HFFc6 (cell line): ENCODE measurements at places on chromosomes 1 and 21. TPM values are rescaled to one million over a fixed set of nuclear protein-coding genes. Genes with fewer than 3 reads are reported as not detected.

GRCh38 chr1:29408831-29409605 is 172.7 kb downstream of the PTPRU start:
- no peak for DNase-seq

DNA sequence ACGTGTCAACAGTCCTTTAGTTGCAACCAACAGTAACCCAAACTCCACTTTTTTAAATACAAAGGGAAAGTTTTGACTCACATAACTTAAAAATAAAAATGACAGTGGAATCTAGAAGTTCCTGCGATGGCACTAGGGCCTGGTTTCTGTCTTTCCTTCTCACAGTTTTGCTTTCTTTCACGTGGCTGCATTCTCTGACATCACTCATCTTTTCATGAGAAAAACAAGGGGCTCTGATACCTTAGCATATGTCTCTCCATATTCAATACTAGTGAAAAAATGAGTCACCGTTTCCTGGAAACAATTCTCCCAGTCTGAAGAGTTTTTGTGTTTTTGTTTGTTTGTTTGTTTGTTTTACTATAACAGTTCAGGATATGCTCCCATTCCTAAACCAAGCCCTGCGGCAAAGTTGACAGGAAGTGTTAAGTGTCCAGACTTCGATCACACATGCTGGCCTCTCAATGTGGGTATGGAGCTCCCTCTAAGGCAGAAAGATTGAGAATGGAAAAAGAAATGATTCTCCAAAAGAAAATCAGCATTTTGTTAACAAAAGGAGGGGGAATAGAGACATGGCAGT is 483.3 kb downstream of the TTLL7 start:
- DNase-seq = no peak

GRCh38 chr1:6960291-6960811 is 175.1 kb downstream of the CAMTA1 start:
- DNase-seq = peak; percentile 82

GRCh38 chr1:53561503-53562105 is 102.4 kb downstream of the DMRTB1 start:
- no peak for DNase-seq

GRCh38 chr1:244099258-244099930 is 48.3 kb downstream of the ZBTB18 start:
- no peak for DNase-seq

- no peak for DNase-seq
Measured at GRCh38 chr1:115867216-115867615, 26.3 kb upstream of the NHLH2 start.

DNA sequence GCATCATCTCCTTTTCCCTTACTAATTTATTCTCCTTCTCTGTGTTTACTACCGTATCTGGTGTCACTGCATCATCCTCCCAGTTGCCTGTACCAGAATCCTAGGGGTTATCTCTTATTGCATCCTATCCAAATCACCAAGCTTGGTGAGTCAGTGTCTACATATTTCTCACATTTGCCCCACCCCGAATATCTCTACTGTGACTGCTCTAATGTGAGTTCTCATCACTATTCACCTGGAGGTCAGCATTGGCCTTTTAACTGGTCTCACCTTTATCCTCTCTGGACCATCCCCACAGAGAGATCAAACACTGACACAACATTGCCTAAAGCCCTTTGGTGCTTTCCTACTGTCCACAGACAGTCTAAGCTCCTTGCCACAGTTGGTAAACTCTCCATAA is 45.7 kb upstream of the ZNF648 start:
- DNase-seq = no peak

- DNase-seq = no peak
Measured at GRCh38 chr1:202203238-202204039, 9.8 kb downstream of the LGR6 start.

GRCh38 chr21:45074818-45075595 is 627 bp downstream of the ADARB1 start:
- DNase-seq = no peak

DNA sequence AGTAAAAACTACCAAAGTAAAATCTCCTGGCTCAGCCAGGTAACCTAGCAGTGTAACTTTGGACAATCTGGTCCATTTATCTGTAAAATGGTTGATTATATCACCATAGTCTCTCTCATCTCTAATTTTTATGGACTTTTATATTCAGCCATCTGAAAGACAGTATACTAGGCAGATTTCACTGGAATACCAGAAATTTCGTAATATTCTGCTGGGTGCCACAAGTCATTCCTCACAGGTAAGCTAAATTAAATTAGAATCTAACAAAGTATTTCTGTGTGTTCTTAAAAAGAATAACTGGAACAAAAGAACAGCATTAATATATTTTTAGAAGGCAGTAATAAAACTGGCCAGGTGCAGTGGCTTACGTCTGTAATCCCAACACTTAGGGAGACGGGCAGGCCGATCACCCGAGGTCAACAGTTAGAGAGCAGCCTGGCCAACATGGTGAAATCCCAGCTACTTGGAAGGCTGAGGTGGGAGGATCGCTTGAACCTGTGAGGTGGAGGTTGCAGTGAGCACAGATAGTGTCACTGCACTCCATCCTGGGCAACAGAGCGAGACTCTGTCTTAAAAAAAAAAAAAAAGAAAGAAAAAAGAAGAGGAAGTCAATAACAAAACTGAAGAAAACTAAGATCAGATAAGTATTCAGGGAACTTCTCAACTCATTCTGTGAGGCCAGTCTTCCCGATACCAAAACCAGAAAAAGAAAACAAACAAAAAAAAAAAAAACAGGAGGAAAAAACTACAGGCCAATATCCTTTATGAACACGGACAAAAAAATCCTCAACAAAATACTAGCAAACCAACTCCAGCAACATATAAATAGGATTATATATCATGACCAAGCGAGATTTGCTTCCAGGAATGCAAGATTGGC is 35.9 kb downstream of the PIK3R3 start:
- no peak for DNase-seq

Gene RSPO1
- total RNA-seq = not detected in 3 replicates

Gene FMO2
- not detected in 3 replicates for total RNA-seq

Gene ADGRL2
- total RNA-seq = 2.6 to 11.0 TPM (median 9.4 TPM) in 3 replicates
